ENCODE measurements at places on chromosomes 2 and 18.

- no peak for DNase-seq
Measured at GRCh38 chr2:215401896-215402379, 33.9 kb downstream of the FN1 start.

DNA sequence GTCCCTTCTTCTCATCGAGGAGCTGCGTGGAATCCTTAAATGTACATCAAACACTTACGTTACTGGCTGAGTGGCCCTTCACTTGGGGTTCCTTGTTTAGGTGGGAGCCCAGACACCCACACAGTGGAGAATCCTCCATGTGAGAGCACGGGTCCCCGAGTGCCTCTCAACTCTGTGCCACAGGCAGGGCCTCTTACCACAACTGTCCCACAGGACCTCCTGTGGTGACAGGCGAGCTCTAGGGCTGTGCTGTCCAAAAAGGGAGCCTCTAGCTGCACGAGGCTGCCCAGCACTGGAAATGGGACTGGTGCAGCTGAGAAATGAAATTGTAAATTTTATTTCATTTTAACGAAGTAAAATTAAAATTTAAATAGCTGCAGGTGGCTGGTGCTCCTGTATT is 145.7 kb downstream of the DYSF start:
- DNase-seq: no peak

GRCh38 chr18:10274301-10274700 is 180.1 kb upstream of the APCDD1 start:
- DNase-seq: no peak

- no peak for DNase-seq
Measured at GRCh38 chr2:170582313-170582712, 132.8 kb upstream of the SP5 start.

DNA sequence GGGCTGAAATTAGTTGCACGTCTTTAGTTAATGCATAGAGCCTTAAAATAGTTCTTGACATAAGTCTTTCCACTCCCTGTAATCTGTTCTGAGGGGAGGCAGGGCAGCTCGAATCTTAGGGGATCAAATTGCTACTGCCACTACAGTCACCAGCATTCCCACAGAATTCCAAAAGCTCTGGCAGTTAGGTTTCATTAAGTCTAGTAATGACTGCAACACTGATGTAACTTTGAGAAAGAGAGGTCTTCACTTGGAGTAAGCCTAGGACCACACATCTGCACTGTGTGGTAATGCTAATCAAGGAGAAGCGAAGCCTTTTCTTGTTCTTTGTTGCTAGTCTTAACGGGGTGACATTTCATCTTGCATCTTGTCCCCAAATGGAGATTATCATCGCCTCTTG is 19.3 kb upstream of the NCK2 start:
- DNase-seq: no peak

DNA sequence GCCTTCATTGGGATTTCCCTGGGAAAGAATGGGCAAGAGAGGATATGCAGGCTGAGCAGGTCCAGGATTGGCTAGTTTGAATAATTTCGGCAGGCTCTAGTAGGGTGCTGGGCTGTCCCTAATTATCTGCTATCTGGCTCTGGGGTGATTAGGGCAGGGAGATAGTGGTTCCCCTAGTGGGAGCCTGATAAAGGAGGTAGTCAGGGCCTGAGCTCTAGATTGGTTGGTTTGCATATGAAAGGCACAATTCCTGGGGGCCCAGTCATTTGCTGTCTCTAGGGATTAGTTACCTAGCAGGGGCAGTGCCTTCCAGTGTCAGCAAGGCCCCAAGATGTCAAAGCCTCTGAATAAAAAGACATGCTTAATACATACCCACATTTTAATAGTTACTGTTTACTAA is 690.1 kb upstream of the KLHL29 start:
- DNase-seq: no peak

- no peak for DNase-seq
Measured at GRCh38 chr2:175624211-175624761, 377.8 kb downstream of the LNPK start.

DNA sequence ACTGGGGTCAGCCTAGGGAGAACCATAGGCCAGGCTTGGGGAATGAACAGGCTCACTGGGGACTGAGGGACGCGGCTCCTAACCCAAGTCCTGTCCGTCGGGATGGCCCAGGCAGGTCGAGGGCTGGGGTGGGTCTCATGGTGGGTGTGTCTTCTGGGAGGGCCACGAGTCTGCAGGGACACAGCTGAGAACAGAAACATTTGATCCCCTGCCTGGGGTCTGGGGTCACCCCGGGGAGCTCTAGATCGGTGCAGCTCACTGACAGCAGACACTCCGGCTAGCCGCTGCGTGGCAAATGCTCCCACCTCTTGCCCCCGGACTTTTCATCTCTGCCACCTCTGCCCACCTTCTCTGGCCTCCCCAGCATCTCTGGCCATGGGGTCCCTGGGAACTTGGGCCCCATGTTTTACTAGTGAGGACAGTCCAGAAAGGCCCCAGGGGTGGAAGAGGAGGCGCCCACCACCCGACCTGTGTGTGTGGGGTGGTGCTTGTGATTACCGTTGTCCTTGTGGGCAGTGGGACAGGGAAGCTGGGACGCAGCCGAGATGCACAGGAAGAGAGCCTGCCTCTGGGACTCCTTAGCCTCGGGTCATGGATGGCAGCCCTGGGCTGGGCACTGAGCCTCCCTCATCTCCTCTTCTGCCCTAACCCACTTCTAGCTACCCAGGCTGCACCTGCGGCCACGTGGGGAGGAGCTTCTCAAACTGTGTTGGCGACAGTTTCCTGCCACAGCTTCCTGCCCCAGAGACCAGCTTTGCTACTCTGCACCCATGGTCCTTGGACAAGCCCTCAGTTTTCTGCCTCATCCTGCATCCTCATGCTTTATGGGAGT is 4.9 kb downstream of the ZAP70 start:
- peak; percentile 66 for DNase-seq

DNA sequence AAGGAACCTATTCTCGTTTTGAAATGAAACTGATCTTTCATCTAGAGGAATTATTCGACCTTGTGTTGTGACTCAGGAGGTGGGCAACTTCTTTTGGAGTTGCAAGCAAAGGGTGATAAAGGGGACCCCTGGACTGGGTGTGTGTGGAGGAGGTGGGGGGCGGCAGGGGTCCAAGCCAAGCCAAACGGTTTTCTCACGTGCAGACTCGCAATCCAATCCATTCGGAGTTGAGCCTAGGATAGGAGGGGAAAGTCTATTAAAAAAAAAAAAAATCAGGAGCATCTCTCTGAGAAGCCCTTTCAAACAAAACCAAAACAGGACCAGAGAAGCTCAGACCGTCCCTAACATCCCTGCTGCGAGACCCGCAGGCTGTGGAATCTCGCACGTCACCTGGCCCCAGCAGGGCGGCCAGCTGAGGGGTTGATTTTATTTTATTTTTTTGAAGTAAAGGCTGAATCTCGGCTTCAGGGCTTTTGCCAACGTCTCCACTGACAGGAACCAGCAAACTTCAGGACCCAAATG is 3.7 kb upstream of the ZEB2 start:
- no peak for DNase-seq

DNA sequence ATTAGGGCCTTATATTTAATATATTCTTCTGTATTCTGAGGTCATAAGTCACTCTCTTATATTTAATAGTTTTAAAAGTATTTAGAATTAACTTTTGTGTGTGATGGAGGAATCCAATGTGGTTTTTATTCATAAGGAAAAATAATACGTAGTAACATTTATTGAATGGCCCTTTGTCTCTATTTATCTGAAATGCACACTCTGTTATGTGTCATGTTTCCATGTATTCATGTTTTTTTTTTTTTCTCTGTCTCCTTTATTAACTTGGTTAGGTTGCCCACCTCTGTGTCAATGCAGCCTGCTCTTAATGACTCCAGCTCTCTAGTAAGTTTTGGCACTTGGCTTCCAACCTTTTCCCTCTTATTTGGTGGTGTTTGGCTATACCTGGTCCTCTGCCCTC is 33.8 kb downstream of the RNF144A start:
- DNase-seq: no peak

GRCh38 chr2:163733956-163734355 is 1.9 kb downstream of the FIGN start:
- DNase-seq: no peak

DNA sequence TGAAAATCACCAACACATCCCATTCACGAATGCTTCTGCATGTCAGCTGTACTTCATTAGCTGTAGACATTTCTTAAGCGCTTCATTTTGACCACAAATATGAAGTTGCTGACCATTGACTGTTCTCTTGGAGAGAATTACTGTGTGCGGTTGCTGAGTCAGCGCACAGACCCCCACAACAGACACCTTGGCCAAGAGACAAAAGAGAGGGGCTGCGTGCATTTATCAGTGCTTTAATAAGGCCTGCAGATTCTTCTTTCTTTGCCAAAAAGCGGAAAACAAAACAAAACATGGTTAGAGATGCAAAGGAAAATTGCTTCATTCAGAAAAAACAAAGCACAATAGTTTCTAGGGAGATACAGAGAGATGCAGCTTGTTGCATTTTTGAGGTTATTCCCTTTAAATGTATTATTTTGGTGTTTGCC is 174.7 kb downstream of the ACKR3 start:
- no peak for DNase-seq

DNA sequence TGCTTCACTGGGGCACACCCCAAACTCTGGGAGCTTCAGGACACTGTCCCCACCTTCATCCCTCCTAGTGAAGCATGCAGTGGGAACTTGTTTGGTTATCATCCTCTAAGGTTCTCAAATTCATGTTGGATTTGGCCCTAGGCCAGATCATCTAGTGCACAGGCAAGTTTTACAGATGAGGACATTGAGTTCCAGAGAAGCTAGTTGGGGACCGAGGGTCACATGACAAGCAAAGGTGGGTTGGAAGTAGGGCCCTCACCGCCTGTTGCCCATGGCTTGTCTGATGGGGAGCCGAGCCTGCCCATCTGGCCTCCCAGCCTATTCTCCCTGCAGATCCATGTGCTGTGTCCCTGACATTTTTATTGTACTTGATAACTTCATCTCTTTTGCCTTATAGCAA is 2.8 kb downstream of the PRKCE start:
- no peak for DNase-seq

- no peak for DNase-seq
Measured at GRCh38 chr2:123993728-123994323, 31.3 kb upstream of the CNTNAP5 start.

- DNase-seq: no peak
Measured at GRCh38 chr2:212903413-212903812, 248.0 kb downstream of the IKZF2 start.

DNA sequence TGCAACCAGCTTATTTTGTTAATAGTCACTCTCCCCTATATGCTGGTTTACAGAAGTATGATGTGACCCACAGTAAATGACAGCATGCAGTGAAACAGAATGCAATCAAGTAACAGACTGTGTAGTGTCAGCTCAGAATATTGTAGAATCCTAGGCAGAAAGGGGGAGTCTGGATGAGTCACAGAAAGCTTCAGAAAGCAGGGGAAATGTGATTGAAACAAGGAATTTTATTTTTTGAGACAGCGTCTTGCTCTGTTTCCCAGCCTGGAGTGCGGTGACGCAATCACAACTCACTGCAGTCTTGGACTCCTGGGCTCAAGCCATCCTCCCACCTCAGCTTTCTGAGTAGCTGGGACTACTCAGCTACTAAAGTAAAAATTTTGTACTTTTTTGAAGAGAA is 219.9 kb upstream of the FBXO11 start:
- DNase-seq: no peak

DNA sequence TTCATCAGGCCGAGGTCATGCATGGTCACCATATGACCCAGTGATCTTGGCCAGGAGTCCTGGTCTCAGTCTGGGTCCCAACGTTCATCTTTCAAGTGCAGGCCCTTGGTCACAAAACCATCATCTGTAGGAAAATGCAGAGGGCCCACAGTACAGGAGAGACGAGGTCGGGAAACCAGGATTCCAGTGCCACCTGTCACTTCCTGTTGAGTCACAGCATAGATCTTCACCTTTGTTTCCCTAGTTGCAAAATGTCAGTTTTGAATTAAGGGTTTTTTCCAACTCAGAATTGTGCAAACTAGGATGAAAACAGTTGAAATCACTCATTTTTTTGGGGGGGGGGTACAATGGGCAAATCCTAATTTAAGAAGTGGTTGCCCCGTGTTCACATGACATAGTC is 162.2 kb downstream of the INSIG2 start:
- DNase-seq: no peak

DNA sequence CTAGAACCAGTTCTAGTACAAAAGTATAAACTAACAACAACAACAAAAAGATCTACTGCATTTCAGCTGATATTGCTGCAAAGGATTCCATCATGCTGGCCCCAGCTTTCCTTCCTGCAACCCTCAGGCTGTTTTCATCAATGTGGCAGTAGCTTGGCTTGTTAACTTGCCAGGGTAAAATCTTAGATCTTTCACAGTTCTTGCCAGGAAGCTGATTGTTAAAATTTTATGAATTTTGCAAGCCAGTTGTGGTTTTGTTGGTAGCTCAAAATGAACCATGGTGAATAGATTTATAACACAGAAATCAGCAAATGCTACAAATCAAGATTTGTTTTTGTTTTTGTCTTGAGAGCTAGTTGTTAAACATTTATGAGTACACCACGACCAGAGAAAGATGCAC is 19.3 kb downstream of the CCDC178 start:
- DNase-seq: no peak

GRCh38 chr2:188119112-188119838 is 172.4 kb upstream of the GULP1 start:
- DNase-seq: no peak

- DNase-seq: no peak
Measured at GRCh38 chr2:223936862-223937326, 8.2 kb downstream of the WDFY1 start.

DNA sequence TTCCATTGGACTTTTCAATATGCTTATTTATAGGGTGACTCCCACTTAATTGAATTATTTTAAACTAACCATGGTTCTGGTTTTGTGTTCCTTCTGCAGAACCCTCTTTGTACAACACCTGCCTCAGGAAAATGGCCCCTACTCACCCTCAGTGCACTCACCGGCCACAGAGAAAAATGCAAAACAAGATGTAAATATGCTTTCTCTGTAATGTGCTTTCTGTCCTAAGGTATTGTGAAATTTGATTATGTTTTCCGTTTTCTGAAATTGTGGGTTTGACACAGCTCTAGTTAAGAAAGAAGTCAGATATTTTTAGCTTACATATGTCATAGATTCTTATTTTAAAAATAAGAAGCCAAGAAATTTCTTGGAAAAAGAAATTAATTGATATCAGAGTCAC is 357.7 kb upstream of the SMIM21 start:
- no peak for DNase-seq

DNA sequence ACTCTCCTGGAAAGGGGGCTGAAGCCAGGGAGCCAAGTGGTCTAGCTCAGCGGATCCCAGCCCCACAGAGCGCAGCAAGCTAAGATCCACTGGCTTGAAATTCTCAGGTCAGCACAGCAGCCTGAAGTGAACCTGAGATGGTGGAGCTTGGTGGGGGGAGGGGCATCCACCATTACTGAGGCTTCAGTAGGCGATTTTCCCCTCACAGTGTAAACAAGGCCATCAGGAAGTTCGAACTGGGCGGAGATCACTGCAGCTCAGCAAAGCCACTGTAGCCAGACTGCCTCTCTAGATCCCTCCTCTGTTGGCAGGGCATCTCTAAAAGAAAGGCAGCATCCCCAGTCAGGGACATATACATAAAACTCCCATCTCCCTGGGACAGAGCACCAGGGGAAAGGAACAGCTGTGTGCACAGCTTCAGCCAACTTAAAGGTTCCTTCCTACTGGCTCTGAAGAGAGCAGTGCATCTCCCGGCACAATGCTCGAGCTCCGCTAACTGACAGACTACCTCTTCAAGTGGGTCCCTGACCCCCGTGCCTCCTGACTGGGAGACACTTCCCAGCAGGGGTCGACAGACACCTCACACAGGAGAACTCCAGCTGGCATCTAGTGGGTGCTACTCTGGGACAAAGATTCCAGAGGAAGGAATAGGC is 282.3 kb upstream of the EPC2 start:
- DNase-seq: no peak

All from T-helper 17 cell (primary cell).